Stimulated activated CD8-positive, alpha-beta memory T cell treated with anti-CD3 and anti-CD28 coated beads, Interleukin-15, amount 100 ng/mL, for 4 hours (primary cell): ENCODE measurements at places on chromosomes 5 and 9.

DNA sequence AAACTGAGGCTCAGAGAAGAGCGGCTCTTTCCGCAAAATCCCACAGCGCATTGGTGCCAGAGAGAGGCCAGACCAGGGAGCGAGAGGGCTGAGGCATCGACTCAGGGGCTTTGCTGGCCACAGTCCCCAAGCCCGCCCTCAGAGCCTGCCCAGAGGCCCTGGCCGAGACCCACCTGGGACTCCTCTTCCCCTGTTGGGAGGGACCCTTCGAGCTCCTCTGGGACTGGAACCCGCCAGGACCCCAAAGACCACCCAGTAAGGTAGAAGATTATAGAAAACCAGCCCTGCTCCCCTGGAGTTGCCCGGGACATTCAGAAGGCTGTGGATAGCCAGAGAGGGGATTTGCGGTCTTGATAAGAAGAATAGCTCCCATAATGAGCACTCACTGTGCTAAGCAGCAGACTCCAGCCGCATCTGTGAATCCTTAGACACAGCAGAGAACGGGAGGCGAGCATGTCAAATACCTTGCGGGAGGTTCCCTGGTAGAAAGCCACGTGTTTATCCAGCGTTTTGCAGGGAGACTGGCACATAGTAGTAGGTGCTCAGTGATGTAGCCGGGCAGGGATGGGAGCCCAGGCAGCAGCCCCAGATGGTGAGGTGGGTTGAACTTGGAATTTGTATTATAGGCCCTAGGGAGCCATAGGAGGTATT, 651 bp upstream of the AK1 start:
- DNase-seq, result no peak

DNA sequence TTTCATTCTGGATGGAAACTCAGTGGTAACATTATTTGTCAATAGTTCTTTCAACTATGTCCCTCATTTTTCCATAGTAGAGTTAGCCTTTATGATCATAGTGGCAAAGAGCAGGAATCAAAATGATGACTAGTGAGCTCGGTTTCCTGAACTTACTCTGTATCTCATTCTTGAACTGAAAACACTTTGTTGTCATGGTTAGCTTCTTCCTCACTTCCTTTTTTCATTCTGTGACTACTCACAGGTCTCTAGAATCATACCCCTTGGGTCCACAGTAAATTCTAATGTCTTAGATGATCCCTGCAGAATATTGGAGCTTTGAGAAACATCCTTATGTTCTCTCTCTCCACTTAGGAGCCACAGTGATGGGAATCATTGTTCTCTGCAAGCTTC, 29.4 kb upstream of the RECK start:
- no peak for DNase-seq

DNA sequence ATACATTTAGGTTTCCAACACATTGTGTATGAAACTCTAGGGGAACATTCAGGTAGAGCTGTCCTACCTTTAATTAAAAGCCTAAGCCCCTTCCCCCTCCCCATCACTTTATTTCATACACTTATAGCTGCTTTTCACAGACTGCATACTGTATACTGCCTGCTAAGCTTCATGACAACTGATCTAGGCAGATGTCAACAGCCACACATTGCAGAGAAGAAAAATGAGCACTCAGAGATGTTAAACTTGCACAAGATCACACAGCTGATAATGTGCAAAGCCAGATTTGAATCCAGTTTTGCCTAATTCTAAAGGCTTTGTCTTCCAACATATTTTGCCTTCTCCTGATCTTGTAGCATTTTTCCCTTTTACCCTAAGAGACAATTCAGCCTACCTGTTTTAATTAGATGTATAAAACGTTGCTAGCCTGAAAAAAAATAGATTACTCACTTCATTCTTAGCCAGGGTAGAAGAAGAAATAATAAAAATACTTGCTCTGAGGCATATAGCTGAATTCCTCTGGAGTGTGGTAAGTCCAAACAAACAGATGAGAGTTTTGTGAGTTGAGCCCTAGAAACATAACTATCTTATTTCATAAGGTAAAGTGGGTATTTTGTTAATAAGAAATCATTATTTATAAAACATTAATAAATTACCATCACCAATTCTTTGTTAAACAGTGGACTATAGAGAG, 56.9 kb upstream of the CAST start:
- no peak for DNase-seq

DNA sequence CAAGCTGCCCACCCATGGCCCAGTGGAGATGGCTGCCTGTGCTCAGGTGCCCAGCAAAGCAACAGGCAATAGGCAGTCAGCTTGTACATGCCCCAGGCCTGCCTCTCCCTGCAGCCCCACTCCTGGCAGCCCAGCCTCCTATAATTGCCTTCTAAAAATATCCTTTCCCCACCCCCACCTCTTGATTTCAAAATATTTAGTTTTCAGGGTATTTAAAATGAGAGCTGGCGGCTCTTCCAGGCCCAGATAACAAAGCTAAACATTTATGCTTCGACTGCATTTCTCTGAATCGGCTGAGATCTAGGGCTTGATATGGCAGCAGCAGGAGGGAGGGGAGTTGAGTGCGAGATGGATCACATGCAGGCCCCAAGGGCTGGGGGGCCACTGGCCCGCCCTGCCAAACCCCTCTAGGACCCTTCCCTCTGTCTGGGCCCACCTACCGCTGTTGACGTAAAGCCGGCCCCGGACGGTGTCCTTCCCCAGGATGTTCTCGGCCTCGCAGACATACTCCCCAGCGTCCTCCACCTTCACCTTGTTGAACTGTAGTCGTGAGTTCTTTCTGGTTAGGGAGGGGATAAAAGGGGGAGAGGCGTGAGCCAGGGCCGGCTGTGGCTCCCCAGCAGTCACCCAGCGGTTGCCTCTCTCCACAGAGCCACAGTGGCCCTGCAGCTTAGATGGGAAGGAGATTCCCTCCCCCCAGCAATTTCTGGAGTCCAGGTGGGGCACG, 85.0 kb downstream of the PSD2 start:
- DNase-seq, result no peak

- no peak for DNase-seq
Measured at GRCh38 chr5:33319151-33319550, 121.6 kb upstream of the TARS1 start.

DNA sequence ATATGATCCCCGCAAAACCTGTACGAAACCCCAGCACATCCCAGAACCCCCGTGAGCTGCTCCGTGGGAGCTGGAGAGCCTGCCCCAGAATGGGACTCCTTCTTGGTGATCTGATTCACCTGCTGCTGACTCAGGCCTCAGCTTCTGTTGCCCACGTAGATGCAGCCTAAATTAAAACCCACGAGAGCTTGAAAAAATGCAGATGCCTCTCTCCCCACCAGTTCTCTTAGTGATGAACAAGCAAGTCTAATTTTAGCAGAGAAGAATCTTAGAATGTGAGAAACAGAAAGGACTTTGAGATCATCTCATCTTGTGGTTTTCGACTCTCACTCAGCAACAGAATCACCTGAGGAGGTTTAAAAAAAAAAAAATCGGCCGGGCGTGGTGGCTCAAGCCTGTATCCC, 57.6 kb downstream of the TMOD1 start:
- no peak for DNase-seq

DNA sequence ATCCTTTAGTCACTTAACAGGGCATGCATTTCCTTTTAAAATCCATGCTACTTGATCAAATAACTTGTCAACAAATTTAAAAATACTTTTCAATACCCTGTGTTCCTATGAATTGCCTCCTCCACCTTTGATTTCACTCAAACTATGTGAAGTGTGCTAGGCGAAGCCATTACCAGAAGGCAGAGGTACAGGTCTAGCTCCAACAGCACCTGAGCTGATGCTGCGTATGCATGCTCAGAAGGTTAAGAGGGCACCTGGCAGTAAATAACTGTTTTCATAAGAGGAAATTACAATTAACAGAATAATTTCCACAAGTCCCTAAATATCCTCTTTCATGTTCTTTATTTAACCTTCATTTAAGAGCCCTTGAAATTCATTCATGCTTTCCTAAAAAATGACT, 251.8 kb downstream of the EFNA5 start:
- DNase-seq, result no peak

DNA sequence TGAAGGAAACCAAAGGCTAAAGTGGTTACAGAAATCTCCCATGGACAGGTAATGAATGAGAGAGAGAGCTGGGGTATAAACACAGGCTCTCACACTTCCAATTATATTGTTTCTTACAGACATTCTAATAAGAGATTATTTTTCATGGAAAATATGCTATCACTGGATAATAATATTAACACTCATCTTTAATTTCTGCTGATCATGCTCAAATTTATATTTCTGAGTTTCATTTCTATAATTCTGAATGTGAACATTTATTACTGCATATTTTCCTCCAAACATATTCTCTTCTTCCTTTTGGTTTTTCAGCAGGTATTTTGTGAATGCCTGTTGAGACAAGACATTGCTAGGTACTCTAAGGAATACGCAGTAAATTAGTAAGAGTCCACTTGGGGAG, 410.2 kb upstream of the DAP start:
- DNase-seq, result no peak

- DNase-seq, result no peak
Measured at GRCh38 chr9:25918761-25919160, 240.5 kb upstream of the TUSC1 start.

GRCh38 chr9:113611461-113612215, 148.1 kb downstream of the RGS3 start:
- DNase-seq, result no peak

DNA sequence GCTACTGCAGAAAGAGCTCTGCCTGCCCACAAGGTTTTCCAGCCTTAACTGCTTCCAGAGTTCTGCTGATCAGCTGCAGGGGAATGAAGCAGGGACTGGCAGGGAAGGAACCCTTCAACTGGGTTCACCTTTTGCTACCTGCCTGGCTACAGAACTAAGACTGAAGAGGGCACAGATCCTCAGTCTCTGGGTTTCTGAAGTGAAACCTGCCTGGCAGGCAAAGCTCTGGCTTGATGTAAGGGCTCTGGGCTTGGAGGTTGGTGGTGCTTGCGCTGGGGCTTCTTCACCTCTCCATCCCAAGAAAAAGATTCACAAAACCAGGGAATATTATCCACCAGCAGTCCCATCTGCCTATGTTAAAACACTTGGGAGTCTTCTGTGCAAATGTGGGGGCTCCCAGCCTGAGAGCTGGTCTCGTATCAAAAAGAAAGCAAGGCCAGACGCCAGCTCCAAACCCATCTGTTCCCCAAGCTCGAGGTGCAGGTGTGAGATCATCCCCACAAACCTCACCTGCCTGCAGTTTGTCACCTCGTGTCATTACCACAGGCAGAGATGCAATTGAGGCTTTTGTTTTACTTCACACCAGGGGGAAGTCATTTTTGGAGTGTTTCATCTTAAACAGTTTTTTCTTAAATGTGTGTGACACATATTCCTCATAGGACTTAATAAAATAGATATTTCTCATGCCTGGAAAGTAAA, 58.3 kb downstream of the BNC2 start:
- no peak for DNase-seq

DNA sequence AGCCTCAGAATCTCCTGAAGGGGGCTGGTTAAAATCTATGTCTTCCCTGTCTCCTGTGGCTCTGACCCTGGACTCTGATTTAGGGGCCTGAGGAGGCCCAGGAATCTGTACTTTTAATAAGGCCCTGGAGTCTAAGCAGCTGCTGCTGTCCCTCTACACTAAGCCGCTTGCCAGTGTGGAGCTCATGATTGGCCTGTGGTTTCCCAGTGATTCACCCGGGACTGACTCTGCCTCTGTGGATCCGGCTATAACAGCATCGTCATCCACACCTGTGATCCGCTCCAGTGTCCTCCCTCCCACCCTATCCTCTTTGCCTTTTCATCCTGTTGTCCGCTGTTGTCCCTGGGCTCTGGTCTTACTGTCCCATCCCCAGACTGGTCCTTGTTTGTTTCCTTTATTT, 3.7 kb downstream of the SLC31A2 start:
- DNase-seq, result no peak

DNA sequence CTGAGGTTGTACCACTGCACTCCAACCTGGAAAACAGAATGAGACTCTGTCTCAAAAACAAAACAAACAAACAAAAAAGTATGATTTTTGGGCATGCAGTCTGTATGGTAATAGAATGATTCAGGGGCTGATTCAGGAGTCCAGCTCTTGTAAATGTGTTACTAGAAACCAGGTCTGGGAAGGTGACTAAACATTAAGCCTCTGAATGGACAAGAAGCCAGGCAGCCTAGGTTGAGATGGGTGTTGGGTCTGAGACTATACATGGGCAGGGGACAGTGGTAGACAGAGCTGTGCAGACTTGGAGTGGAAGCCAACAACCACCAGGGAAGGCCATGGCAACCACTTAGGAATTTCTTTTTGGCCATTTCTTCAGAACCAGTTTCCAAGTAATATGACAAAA, 64.9 kb upstream of the TLE1 start:
- no peak for DNase-seq

GRCh38 chr5:57831932-57832331, 349.3 kb upstream of the ACTBL2 start:
- DNase-seq, result no peak

DNA sequence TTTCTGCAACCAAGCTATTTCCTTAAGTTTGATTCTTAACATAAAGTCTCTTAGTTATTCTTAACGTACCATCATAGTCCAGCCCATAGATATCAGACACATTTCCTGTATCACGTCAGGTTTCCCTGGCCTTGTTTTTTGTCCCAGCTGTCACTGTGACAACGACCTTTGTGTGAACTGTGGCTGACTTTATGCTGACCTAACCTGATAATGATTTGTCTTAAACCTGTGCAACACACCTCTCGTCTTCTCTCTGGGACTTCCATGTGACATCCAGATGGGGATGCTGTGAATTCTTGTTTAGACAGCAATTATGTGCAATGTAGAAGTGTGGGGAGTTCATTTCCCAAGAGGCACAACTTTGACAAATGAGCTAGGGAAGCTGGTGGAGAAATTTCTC, 662.8 kb downstream of the PTPRD start:
- DNase-seq, result no peak

- DNase-seq, result no peak
Measured at GRCh38 chr9:114153761-114154599, 1.4 kb upstream of the COL27A1 start.

DNA sequence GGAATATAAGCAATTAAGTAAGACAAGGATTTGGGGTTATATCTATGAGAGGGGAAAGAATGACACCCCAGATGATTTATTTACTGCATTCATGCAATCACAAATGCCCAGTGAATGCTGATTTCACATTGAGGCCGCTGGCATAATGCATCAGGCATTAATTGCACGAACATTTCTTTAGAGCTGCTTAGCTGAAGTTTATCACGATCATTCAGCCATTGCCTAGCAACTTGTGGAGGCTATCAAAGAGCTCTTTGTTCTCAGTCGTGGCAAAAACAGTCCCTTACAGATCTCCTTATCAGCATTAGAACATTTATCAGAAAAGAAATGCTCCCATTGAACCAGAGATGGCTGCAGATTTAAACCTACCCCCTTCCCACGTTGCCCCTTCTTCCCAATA, 88.7 kb upstream of the PRRC1 start:
- no peak for DNase-seq
